Stimulated activated CD4-positive, alpha-beta T cell treated with anti-CD3 and anti-CD28 coated beads, Interleukin-15, amount 100 ng/mL, for 48 hours (primary cell): ENCODE measurements at places on chromosomes 5 and 9.

DNA sequence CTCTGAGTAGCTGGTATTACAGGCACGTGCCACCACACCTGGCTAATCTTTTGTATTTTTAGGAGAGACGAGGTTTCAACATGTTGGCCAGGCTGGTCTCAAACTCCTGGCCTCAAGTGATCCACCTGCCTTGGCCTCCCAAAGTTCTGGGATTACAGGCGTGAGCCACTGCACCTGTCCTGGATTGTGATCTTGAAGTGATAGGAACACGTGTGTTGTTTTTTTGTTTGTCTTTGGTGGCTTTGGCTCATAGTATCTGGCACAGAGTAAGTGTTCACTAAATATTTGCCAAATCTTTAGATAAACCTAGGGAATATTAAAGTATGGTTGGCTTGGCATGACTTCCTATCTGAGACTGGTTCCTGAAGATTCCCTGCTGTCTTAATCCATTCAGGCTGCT lies 172.7 kb downstream of the ARHGAP26 start:
- no peak for DNase-seq

DNA sequence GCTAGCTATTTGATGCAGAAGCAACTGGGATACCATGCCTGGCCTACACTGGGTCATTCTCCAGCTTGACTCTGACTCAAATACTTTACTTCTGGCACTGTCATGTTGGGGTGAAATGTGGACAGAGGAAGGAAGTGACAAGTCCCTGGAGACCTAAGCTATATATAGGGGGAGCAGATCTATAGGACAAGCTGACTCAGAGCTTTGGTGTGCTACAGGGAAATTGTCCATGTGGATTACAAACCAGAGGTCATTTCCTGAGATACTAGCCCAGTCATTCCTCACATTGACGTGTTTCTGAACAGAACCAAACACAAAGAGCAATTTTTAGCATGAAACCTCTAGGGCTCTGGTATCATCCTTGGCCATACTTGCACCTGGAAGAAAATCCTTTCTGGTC lies 531.6 kb upstream of the CLINT1 start:
- DNase-seq = no peak

GRCh38 chr5:80059354-80059980 lies 24.3 kb downstream of the THBS4 start:
- no peak for DNase-seq

- no peak for DNase-seq
These were observed 239.3 kb downstream of the ARRDC3 start for GRCh38 chr5:91143840-91144239.

DNA sequence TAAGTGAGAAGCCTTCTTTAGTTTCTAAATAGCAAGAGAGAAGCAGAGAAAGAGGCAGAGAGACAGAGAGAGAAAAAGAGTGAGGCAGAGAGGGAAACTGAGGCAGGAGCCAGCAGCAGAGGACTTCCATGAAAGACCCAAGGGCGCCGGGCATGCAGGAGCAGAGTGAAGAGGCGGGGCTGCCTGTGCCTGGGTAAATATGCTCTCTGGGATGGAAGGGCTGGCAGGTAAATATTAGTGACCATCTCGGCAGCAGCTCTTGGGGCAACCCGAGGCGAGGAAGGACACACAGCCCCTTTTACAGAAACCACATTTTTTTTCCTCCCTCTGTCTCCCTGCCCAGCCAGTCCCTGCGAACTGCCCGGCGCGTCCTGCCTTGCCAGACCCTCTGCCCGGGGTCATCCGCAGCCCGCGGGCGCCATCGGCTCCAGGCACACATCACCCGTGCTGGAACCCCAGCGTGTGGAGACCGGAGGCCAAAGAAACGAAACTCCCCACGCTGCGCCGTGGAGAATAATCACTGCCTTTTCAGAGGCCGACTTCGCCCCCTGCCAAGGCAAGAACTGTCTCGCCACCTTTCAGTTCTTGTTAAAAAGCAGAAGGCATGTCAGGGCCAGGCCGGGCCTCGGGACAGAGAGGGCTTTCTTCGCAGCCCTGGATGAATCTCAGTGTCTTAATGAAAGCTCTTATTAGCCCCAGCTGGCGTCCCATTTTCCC lies 61.3 kb downstream of the BOD1 start:
- no peak for DNase-seq

- no peak for DNase-seq
These were observed 37.1 kb upstream of the RARS1 start for GRCh38 chr5:168449166-168449565.

GRCh38 chr5:148558892-148559291 lies 95.4 kb downstream of the HTR4 start:
- DNase-seq = no peak

DNA sequence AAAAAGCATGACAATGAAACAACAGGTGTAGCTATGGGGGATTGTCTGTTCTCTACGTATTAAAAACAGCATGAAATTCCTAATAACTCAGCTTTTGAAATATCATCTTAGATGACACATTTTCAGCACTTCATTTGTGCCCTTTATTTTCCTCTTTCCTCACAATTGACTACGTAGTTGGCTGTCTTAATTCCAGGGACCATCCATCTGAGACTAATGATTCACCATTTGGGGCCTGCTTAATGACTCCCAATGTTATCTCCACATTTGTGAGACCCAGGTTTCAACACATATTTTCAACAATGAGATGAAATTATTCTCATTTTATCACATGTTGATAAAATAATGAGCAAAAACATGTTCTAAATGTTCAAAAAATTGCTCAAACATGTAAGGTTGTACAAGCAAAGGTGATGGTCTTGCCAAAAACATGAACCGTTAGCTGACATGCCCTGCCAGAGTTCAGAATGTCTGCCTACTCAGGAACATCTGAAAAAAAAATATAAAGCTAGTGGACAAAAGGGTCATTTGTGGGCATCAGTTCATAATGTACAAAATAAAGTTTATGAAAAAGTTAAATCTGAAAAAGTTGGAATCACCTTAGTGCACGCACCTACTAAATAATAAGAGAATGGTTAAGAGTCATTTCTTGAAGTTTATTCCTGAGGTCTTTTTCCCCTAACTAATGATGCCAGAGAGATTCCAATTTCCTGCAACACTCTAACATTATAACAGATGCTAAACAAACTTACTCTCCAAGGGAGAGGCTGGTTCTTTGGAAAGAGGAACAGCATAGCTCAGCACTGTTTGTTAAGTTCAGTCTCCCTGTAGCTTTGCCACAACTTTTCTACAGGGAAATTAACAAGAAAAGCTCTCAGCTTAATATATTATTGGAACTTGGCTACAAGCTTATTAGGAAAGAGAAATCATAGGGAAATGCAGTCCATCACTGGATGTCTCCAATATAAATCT lies 275.5 kb downstream of the SPOCK1 start:
- no peak for DNase-seq

- DNase-seq = no peak
These were observed 16.8 kb upstream of the PHF19 start for GRCh38 chr9:120893611-120894307.

GRCh38 chr5:36270175-36270574 lies 28.4 kb upstream of the NADK2 start:
- DNase-seq = no peak

DNA sequence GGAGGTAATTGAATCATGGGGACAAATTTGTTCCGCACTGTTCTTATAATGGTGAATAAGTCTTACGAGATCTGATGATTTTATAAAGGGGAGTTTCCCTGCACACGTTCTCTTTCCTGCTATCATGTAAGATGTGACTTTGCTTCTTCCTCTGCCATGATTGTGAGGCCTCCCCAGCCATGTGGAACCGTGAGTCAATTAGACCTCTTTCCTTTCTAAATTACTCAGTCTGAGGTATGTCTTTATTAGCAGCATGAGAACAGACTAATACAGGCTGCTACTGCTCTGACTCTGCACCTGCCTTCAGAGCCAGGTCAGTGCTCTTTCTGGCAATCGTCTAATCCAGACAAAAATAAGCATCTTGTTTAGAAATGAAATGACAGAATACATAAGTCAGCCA lies 479.2 kb upstream of the TUSC1 start:
- DNase-seq = no peak

DNA sequence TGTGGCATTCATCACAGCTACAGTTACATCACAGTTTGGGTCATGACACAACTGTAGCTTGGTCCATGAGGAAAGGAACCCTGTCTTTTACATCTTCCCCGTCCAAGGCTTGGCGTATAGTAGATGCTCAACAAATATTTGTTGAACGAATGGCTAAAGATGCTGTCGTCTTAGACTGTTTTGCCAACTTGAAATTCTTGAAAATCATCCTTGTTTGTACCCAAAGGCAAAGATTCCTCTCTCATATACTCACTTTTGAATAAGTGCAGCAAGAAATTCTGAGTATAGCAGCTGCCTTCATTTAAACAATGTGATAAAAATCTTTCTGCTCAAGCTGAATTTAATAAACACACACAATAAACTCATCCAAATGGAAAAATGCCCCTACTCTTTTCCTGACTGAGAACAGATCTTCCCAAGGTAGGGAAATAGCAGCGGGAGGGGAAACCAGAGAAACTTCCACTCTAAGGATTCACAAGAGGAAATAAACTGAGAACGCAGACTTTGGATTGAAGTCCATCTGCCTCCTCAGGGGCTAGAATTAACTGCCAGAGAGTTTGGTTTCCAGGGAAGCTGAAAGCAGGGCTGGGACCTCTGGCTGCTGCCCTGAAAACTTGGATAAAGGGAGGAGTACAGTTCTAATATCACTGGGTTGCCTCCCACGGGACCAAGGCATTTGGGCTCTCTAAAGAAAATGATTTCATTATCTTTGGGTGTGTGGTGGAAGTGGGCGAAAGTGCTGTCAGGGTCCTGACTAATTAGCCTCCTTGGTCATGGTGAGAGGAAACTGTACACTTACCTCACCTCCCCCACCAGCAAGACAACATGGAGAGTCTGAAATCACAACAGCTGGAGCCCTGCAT lies 99.1 kb downstream of the DPYSL3 start:
- no peak for DNase-seq
